ENCODE measurements at places on chromosomes 5 and 9. TPM values are rescaled to one million over a fixed set of nuclear protein-coding genes. Genes with fewer than 3 reads are reported as not detected.

Gene TAS2R1
- not detected for total RNA-seq

DNA sequence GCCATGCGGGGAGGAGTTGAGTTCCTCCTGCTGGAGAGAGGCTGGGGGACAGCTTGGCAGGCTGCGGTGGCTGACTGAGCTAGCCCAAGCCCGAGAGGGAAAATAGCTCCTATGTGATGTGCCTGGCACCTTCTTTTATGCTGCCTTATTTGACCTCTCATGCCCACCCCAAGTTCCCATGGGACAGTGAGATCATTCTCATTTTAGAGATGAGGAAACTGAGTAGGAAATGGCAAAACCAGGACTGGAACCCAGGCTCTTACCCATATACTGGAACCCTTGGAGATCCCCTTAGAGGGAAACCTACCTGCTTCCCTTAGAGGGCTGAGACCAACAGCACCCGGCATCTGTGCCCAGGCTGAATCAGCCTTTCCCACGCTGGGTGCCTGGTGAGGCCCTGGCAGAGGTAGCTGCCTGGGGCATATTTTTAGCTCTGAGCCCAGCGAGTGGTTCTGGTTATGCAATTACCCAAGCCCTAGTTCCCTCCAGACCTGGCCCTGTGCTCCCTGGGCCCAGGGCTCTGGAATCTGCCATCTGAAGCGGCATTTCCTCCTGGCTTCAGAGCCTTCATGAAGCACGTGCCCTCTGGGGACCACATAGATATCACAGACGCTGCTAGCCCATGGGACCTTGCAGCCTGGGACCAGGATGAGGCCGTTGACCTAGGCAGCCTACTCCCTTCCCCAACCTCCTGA lies 23.6 kb downstream of the COL27A1 start:
- DNase-seq = no peak

DNA sequence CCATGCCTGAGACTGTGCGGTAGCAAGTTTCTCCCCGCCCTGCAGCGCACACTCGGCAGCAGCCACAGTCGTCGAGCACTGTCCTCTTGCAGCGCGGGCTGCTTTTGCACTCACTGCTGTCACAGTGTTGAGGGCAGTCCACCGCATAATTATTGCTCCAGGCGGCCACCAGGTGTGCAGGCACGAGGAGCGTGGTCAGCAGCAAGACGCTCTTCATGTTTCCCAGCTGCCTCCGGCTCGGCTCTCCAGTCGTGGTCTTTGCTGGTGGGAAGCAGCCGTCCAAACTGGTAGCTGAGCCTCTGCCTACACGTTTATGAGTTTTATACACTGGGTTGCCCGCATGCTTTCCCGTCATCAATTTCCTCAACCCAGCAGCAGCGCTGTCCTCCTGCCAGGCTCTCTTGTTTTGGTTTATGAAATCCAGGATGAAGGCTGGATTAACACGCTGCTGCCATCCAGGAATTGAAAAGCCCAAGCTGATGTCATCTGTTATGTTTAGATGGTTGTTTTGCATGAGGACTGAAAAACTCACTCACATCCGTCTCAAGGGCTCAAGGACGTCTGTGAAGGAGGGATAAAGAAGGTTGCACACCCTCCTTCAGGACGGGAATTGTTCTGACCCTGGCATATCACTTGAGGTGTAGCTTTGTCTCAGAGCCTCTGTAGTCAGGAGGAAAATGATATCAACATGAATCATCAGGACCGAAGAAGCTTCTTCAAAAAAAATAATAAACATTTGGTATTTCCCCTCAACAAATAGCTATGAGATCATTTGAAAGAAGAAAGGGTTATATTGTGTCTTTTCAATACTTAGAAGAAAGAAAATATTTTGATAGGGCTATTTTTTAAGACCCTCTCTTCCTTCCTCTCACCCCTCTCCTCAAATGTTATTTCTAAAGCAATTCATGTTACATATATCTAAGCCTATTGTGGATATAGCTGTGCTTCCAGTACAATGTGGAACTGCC lies at the start of gene ESM1:
ESM1 (minus strand) TSS at position 293 of the 968 bp plus-strand sequence; CDS start at position 217, 76 bp downstream.
- no peak for DNase-seq

DNA sequence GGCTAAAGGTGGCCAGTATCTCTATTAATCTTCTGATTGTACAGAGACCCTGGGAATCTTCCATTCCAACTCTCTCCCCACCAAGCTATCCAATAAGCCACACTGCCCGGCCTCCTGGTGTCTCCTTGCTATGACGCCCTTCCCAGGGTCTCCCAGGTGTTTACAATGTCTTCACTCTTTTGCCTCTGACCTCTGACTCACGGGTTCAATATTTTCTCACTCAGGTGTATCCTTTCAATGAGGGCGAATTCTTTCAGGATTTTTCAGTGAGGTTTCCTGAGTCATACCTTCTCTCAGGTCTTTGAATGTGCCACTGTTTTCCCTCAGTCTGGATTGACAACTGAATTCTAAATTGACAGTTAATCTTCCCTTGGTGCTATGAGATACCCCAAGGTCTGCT lies 53.7 kb upstream of the IRX4 start:
- DNase-seq = no peak

DNA sequence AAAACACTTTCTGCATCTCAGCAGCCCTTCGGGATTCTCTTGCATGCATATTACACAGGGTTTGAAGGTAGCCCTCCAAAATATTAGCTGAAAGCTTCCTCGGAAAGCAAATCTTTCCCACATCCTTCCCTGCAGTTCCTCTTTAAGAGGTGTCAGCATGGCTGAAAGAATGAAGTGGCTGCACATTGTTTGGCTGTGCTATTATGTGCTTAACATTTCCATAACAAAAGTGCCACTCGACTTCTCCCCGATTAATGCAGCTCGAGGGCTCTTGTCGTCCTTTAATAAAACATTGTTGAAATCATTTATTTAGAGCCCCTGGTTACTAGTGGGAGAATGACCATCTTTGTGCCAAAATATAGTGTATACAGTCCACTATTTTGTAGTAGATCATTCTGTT lies 6.5 kb downstream of the GAS1 start:
- no peak for DNase-seq

All from SK-MEL-5 (cell line).